ENCODE measurements at places on chromosomes 5 and 9.

DNA sequence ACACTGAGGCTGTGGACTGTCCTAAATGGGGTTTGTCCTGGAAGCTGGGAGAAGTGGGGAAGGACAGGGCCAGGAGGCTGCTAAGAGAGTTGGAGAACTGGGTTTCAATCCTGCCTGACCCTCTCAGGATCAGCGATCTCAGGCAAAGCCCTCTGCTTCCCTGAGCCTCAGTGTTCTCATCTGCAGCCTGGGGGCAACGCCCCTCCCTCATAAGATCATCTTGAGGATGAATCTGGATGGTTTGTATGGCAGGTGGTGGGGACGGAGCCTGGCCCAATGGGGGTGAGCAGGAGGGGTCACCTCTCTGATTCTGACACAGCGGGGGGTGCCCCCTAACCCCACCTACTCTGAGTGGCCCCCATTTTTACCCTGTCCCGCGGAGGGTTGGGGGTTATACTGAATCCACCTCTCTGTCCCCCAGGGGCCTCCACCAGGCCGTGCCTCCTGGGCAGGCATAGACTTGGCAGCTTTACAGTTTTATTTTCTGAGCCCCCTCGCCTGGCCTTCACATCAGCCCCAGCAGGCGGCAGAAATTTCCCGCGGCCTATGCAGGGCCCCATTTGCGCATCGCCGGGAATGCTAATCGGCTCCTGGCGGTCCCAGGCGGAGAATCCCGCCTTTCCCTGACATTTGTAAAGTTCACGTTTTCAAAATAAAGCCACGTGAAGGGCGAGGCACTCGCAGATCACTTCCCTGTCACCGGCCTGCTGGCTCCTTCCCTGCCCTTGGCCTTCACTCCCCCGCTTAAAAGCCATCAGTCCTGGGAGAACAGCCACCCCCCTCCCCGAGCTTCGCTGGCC is 17.8 kb upstream of the LAMC3 start:
- DNase-seq = no peak

DNA sequence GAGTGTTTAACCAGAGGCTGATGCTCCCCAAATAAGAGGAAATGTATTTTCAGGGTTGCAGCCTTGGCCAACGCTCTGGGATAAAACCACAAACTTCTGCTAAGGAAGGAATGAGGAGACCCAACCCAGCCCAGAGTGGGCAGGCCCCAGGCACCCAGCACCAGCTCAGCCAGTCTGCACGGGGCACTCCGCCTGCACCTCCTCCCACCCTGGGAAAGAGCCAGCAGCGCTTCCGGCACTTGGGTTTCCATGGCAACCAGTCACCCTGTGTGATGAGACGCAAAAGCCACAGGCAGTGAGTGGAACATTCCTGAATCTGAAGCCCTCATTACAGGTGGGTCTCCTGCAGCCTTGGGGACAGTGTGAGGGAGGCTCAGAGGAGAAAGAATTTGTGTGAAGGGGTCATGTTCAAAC is 85.2 kb upstream of the ZBTB43 start:
- peak; percentile 66 for DNase-seq

DNA sequence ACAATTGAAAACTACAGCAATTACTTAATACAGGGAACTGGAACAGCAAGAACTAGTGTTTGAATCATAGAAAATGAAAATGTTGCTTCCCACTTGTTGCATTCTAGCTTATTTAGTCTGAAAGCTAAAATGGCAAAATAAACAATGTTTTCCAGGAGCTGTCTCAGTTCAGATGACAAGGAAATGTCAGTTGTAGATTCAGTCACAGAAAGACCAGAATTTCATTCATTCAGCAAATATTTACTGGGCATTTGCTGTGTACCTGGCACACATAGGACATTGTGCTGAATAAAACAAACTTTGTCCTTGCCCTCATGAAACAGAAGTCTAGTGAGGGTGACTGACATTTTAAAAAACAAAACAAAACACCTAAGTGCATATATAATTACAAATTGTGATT is 41.5 kb downstream of the GCNT4 start:
- DNase-seq = no peak

- DNase-seq = no peak
Measured at GRCh38 chr9:82410866-82411265, 422.3 kb downstream of the SPATA31D1 start.

- DNase-seq = no peak
Measured at GRCh38 chr9:13351778-13352386, 72.4 kb upstream of the MPDZ start.

GRCh38 chr9:96256800-96257199 is 45.2 kb downstream of the HSD17B3 start:
- no peak for DNase-seq

GRCh38 chr9:135341612-135342169 is 137.9 kb upstream of the PPP1R26 start:
- no peak for DNase-seq

GRCh38 chr5:74640954-74641734 is 616 bp upstream of the ENC1 start:
- DNase-seq = peak; percentile 83

DNA sequence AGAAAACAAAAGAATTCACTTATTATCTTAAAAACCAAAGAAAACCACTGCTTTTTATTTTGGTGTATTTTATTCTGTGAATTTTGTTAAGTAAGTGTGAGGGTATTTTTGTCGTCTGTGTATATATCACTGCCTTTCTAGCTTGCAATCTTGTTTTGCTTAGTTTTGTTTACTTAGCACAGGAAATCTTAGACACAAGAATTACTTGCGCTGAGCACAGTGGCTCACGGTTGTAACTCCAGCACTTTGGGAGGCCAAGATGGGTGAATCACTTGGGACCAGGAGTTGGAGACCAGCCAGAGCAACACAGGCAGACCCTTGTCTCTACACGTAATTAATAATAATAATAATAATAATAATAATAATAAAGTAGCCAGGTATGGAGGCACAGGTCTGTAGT is 230.3 kb downstream of the PAPPA start:
- DNase-seq = no peak

- no peak for DNase-seq
Measured at GRCh38 chr9:87713988-87714330, 12.0 kb upstream of the CTSL start.

GRCh38 chr9:25724424-25724823 is 46.2 kb upstream of the TUSC1 start:
- no peak for DNase-seq

DNA sequence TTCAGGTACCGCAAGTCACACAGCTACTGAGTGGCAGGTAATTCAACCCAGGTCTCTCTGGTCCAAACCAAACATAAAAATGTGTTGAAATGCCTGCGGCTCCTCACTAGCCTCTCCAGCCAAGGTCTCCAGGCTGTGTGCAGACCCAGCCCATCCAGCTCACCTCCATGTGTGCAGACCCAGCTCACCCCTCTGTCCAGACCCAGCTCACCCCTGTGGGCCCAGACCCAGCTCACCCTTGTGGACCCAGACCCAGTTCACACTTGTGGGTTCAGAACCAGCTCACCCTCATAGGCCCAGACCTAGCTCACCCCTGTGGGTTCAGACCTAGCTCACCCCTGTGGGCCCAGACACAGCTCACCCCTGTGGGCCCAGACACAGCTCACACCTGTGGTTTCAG is 188.0 kb upstream of the ADCY2 start:
- DNase-seq = no peak

DNA sequence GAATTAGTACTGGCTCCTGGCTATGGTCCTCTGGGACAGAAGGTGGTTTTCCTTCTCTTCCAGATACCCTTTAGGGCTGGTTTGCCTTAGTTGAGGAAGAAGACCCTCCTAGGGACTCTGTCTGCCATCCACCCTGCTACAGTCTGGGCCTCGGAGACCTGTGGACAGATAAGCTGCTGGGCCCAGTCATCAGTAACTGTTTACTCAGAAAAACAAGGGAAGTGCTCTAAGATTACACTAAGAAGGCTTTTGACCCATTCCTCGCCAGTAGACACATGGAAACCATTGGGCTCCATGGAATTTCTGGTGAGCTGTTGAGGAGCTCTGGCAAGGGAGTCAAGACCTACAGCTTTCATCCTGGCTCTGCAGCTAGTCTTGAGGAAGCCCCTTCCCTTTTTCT is 31.2 kb downstream of the LARP1 start:
- no peak for DNase-seq

DNA sequence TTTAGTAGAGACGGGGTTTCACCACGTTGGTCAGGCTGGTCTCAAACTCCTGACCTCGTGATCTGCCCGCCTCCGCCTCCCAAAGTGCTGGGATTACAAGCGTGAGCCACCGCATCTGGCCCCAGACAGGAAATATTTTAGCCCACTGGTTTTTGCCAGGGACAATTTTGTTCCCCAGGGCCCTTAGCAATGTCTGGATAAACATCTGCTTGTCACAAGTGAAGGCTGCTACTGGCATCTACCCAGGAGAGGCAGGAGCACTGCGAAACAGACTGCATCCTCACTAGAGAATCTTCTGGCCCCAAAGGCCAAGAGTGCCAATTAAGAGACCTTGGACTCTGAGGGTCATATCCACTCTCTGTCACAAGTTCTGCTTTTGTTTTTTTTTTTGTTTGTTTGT is 2.4 kb upstream of the TPRN start:
- no peak for DNase-seq

- no peak for DNase-seq
Measured at GRCh38 chr9:97868859-97869258, 15.8 kb downstream of the FOXE1 start.

DNA sequence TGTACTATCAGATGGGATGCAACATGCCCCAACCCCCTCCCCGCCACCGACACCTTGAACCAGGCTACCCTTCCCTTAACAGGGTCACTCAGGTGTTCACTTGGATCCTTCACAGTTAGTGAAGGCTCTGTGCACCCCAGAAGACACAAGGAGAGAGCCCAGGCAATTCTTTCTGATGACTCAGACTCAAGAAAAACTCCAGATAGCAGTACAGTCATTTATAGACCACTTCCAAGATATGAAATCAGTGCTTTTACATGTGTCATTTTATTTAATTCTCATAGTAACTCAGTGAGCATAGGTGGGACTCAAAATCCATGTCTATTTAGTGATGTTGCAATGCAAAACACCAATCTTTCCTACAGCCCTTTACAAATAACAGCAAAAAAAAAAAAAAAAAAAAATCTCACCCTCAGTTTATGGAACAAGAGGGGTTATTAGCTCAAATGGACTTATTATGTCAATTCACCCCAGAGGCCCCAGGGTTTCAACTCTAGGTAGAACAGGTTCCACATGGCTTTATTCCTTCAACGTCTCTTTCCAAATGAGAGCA is 71.9 kb downstream of the FOXD1 start:
- DNase-seq = no peak

GRCh38 chr5:80296121-80296520 is 23.7 kb upstream of the SPZ1 start:
- DNase-seq = no peak

DNA sequence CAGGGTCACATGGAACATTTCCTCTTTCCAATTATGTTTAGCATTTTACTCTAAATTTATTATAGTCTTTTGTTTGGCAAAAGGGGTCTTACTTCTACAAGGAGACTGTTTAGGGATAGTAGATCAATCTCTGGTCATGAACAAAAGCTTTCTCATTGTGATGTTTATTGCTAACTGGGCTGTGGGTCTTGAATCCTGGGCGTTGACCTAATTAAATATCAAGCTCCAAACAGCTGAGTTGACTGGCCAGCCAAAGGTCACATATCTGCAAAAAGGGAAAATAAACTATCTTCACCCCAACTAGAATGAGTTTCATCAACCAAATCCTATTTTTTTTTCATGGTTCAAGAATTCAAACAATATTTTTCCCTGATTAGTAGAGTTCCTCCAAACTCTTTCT is 245.4 kb upstream of the TUT7 start:
- no peak for DNase-seq

DNA sequence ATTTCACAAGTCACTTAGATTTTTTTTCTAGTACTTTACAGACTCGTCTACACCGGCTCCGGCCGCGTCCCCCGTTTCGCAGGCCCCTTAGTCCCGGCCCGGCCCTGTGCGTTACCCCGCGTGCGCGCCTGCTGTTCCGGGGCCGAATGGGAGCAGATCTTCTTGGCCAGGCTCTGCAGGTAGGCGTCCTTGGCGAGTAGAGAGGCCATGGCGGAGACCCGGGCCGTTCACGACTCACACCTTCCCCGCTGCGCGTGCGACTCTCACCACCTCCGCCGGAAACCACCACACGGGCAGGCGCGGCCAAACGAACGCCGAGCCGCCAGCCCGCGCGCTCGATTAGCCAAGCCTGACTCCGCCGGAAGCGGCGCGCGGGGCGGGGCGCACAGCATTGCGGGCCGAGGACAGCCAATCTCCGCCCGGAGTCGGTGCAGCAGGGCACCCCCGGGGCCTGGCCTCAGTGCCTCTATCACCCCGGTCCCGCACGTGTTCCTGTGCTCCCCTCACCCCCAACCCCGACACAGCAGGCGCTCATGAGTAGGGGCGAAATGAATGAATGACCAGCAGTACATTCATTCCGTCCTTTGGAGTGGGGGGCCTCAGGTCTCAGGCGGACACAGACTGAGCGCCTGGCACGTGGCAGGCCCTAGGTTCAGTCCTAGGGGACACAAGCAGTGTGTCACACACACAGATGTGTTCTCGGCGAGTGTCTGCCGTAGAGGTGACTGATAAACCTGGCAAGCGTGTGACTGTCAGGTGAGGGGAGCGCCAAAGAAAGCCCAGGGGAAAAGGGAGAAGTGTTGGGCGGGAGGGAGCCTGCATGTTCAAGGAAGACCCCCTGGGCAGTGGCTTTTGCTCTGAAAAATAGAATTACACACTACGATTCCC is at the start of gene SURF6:
TSS of gene SURF6 (minus strand) at position 265 of the 888 bp plus-strand sequence. CDS start at position 209, 56 bp downstream.
- peak; percentile 91 for DNase-seq

- DNase-seq = no peak
Measured at GRCh38 chr9:14433351-14434157, 119.6 kb upstream of the NFIB start.

- no peak for DNase-seq
Measured at GRCh38 chr5:174617910-174618309, 106.5 kb upstream of the MSX2 start.

- DNase-seq = no peak
Measured at GRCh38 chr9:82593501-82593900, 469.4 kb downstream of the RASEF start.

GRCh38 chr5:123047706-123048105 is 11.2 kb upstream of the PPIC start:
- no peak for DNase-seq

DNA sequence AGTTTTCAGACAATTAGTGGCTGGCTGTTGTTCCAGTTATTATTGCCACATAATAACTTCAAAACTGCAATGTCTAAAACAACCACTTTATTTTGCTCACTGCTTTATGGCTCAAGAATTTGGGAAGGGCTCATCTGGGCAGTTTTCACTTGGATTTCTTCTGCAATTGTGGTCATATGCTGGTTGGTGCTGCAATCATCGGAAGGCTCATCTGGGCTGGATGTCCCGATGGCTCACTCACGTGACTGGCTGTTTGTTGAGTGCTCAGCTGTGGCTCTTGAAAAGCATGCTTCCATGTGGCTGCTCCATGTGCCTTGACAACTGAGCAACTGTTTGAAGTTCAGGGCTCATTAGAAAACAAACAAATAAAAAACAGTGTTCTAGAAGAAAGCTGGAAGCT is 1032.5 kb downstream of the DTWD2 start:
- no peak for DNase-seq

GRCh38 chr9:17134396-17135294 is at the start of gene CNTLN:
Gene CNTLN (plus strand): TSS chr9:17135040. CDS start chr9:17135066, 26 bp downstream.
- peak; percentile 97 for DNase-seq

- DNase-seq = no peak
Measured at GRCh38 chr9:96478829-96479371, 28.9 kb downstream of the HABP4 start.

GRCh38 chr5:139650689-139651042 is 2.5 kb downstream of the CXXC5 start:
- peak; percentile 27 for DNase-seq

GRCh38 chr5:151150471-151151262 is 6.9 kb downstream of the ANXA6 start:
- peak; percentile 42 for DNase-seq

- DNase-seq = no peak
Measured at GRCh38 chr9:6759185-6759977, 1.6 kb downstream of the KDM4C start.

- DNase-seq = no peak
Measured at GRCh38 chr9:126794441-126794840, 10.4 kb upstream of the ZBTB43 start.

Measured in left ventricle myocardium inferior (tissue), 1 donor.